ENCODE measurements at places on chromosomes 4 and X. TPM values are rescaled to one million over a fixed set of nuclear protein-coding genes. Genes with fewer than 3 reads are reported as not detected.

GRCh38 chr4:184929476-184929875, 88.8 kb upstream of the HELT start:
- DNase-seq = no peak

GRCh38 chrX:3550160-3550751, 163.2 kb downstream of the PRKX start:
- peak; percentile 64 for DNase-seq

Gene PF4V1
- not detected for total RNA-seq

- no peak for DNase-seq
These were observed 77.3 kb upstream of the TMEM47 start for GRCh38 chrX:34734383-34734782.

DNA sequence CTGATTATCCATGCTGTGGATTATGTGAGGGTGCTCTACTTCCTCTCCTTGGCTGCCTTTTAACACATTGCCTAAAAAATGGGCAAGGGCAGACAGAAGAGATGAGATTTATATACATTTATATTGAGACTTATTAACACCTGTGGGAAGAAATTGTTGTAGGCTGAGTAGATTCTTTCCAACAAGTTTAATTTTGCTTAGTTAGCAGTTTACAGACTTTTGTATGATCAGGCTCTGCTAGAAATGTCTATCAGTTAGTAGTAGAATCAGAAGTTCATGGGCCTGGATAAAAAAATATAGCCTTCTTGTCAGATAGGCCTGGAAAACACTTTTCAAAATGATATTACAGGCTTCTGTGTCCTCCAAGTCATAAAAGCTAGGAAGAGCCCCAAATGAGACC, 111.3 kb upstream of the LEF1 start:
- no peak for DNase-seq

GRCh38 chr4:17447056-17447455, 64.8 kb downstream of the QDPR start:
- no peak for DNase-seq

GRCh38 chr4:61462451-61463326, 262.6 kb downstream of the ADGRL3 start:
- peak; percentile 6 for DNase-seq

- DNase-seq = peak; percentile 9
These were observed 35.9 kb upstream of the RELL1 start for GRCh38 chr4:37721995-37722638.

GRCh38 chr4:90246816-90247215, 119.6 kb downstream of the CCSER1 start:
- DNase-seq = no peak

- DNase-seq = no peak
These were observed 36.6 kb downstream of the HELT start for GRCh38 chr4:185054886-185055285.

Gene SEC24B
- total RNA-seq = 20.4 TPM

Gene FRG2
- total RNA-seq = not detected

- no peak for DNase-seq
These were observed 57.2 kb downstream of the MFAP3L start for GRCh38 chr4:169968999-169969398.

- DNase-seq = peak; percentile 9
These were observed 491 bp downstream of the COL4A5 start for GRCh38 chrX:108439961-108440696.

DNA sequence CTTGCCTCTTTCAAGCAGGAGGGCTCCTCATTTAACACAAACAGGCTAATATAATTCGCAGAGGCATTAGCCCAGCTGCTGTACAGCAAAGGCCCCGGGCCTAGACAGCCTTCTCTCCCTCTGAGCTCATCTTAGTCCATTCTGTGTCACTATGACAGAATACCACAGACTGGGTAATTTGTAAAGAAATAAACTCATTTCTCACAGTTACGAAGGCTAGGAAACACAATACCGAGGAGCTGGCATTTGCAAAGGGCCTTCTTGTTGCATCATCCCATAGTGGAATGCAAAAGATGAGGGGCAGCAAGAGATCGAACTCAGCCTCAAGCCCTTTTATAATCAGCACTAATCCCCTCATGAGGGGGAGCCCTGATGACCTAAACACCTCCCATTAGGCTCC, 48.5 kb downstream of the TSPAN5 start:
- DNase-seq = no peak

GRCh38 chr4:83599183-83599582, 63.3 kb downstream of the GPAT3 start:
- DNase-seq = peak; percentile 2

Gene FGF5
- total RNA-seq = 0.50 TPM

Gene H2BW1
- not detected for total RNA-seq

DNA sequence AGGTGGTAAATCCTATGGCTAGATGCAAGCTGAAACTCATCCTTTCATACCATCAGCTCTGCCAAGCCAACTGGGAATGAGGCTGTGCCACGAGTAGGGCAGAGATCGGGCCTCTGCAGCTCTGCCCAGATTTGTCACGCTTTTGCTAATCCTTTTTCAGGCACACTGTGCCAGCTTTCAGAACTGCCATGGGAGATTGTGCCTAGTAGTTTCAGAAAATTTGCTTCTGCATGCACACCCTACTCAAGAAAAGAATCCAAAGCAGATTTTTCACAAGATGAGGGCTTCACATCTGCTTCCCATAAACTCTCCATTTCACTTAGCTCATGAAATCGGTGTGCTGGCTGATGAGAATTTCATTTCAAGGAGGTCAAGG, 3.3 kb upstream of the ADH7 start:
- DNase-seq = no peak

- no peak for DNase-seq
These were observed 139.9 kb downstream of the REPS2 start for GRCh38 chrX:17086317-17086716.

DNA sequence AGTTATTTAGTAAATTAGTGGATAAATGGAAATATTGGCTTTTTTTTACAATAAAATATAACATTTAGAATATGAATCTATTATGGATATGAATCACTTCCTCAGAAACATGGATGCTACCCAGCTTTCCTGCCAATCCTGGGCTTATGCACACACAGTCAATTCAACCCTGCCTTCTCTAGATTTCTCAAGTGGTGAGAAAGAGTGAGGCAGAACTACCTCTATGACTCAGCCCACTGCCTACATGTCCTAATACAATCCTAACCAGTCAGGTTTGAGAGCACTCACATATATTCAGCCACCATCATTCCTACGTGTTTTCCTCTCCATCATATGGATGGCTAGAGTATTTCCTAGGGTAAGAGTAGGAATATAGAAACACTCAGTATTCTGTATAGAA, 91.1 kb upstream of the ANKRD50 start:
- no peak for DNase-seq

GRCh38 chrX:119984652-119985051, 41.1 kb upstream of the NKAP start:
- DNase-seq = no peak

- no peak for DNase-seq
These were observed 23.2 kb upstream of the UVSSA start for GRCh38 chr4:1323635-1324442.

Gene TCP11X2
- total RNA-seq = not detected

GRCh38 chr4:3231471-3231870, 17.5 kb upstream of the MSANTD1 start:
- DNase-seq = no peak

DNA sequence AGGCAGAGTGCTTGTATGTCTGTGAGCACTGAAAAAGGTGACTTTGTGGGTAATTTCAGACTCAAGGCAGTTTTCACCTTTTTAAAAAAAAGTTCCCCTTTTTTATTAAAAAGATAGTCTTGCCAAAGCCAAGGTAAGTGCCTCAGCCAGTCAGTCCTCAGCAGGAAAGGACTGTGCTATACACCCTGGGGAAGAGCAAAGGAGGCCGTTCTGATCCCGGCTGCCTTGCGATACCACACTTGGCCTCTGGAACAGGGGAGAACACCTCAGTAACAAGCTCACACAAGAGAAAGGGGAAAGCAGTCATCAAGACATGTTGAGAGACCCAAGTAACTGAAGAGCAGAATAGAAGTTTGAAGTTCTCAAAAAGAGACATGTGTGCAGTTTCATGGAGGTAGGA, 541.7 kb downstream of the BCOR start:
- no peak for DNase-seq

Gene SFRP2
- not detected for total RNA-seq

Gene HSFX2
- total RNA-seq = 0.76 TPM

DNA sequence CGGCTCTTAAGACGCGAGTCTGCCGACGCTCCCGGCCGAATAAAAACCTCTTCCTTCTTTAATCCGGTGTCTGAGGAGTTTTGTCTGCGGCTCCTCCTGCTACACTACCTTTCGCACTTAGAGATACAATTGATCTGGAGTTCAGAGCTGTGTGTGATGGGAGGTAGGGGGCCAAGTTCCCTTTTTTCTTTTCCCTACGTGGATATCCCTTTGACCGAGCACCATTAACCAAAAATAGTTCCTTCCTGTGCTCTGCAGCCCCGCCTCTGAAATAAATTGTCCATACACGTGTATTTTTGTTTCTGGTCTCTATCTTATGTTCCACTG, 555 bp upstream of the PGM2 start:
- DNase-seq = no peak

DNA sequence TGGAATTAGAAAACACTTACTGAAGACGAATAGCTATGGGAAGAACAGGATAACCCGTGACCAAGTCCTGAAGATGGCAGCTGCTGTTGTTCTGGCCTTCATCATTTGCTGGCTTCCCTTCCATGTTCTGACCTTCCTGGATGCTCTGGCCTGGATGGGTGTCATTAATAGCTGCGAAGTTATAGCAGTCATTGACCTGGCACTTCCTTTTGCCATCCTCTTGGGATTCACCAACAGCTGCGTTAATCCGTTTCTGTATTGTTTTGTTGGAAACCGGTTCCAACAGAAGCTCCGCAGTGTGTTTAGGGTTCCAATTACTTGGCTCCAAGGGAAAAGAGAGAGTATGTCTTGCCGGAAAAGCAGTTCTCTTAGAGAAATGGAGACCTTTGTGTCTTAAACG, 2.4 kb downstream of the AGTR2 start:
- DNase-seq = no peak

Gene NPY2R
- total RNA-seq = not detected

GRCh38 chrX:21926527-21927278, 13.8 kb upstream of the SMS start:
- peak; percentile 22 for DNase-seq

- no peak for DNase-seq
These were observed 10.4 kb upstream of the SCOC start for GRCh38 chr4:140363051-140363450.

GRCh38 chr4:77010841-77011354, 61.3 kb downstream of the SEPTIN11 start:
- no peak for DNase-seq

DNA sequence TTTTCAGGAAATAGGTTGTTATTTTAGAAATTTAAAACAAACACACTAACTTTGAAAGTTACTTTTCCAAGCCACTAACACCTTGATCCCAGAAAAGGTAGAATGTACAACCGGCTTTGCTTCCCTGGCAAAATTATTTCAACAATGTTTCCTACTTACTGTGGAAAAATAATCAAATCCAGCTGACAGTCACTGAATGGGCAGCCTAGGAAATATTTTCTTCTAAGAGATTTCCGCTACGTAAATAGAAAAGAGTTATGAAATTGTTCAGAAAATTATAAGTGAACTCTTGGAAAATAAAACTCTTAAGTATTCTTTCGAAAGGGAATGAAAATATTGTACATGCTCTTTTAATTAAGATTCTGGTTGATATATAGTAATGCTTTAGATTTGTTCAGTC, 195.7 kb downstream of the GASK1B start:
- no peak for DNase-seq

DNA sequence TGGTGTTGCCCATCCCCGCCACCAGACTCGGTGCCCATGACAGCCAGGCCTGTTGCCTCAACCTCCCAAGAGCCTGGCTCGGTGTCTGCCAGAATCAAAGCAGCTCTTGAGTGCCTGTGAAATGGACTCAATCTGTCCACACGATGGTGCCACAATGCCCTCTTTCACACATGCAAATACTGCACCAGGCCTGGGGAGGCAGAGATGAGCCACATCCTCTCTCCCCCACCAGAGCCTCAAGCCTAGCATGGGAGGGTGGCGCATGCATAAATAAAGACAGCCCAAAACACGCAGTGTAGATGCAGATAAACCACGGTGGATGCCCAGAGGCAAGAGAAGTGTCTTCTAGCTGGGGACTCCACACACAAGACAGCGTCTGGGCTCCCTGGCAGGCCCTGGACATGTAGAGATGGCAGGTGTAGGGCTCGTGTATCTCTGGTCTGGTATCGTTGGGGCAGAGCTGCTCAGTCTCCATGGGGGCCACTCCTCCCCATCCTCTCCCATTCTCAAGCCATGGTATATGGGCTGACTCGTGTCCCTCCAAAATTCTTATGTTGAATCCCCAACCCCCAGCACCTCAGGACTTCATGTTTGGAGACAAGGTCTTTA, 65.6 kb downstream of the JAKMIP1 start:
- no peak for DNase-seq

DNA sequence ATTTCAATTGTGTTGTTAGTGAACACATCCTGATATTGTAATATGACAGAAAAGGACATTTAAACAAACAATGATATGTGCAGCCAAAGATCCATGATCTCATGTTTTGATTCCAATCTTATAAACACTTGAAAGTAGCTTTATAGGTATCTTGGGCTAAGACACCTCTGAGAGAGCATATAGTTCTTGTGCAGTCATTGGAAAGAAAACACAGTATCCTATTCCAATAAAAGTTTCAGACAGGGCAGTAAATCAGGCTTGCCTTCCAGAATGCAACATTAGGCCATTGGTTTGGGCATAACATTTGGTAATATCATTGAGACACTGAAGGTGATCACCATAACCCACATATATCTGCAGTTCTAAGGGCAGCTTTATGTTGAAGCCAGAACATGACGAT, 188.3 kb upstream of the HCCS start:
- no peak for DNase-seq

- no peak for DNase-seq
These were observed 3.0 kb downstream of the PDLIM3 start for GRCh38 chr4:185532293-185532692.

DNA sequence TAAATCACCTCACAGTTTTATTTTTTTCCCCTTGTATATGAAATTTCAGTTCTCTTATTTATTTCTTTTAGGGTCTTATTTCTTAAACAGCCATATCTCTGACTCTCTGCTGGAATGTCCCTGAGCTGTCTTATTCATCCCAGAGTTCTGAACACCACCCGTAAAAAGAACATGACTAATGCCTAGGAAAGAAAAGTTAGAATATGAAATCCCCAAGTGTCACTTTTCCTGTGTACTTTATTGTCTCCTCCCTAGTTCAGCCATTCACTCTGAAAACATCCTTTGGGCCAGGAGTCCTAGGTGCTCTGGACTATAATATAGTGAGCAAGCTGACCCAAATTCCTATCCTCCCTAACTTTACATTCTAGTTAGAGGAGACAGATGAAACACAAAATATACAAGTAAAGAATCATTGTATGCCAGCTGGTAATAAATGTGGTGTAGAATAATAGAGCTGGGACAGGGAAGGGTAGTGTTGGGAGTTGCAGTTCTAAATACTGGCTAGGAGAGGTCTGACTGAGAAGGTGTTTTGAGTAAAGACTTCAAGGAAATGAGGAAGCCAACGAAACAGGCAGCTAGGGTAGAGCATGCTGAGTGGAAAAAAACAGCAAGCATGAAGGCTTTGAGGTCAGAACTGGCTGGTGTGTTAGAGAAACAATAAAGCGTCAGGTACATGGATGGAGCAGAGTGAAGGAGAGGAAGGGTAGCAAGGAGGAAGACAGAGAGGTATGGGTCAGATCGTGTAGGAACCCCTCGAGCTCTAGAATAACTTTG, 40.6 kb upstream of the FTHL17 start:
- no peak for DNase-seq

Data from Calu3 (cell line).